ENCODE measurements at places on chromosomes 13 and 19.
A peak's percentile ranks its signal among the peaks of the same experiment; 100 is the strongest.

DNA sequence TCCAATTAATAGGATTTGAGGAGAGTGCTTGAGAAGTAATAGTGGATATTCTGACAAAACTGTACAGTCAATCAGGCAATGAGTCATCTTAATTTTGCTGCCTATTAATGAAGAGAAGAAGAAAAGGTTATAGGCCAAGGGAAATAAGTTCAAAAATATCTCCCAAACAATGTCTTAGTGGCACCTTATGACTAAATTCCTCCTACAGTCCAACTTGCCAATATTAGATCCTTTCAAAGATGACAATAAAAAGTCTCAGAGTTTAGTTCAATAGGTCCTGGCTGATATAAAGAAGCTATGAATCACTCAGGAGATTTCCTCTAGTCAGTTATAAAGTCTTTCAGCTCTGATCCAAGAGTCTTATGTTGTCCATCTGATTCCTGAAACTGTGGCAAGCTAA is 27.9 kb downstream of the UGGT2 start:
- H3K27me3 ChIP-seq, result no peaks in the 10 kb centered on the region
- peak; percentile 79 for DNase-seq
- H3K27ac ChIP-seq, result peak overlapping the region; percentile 38
- peaks cover 20% of the 10 kb centered on the region for H3K4me1 ChIP-seq

DNA sequence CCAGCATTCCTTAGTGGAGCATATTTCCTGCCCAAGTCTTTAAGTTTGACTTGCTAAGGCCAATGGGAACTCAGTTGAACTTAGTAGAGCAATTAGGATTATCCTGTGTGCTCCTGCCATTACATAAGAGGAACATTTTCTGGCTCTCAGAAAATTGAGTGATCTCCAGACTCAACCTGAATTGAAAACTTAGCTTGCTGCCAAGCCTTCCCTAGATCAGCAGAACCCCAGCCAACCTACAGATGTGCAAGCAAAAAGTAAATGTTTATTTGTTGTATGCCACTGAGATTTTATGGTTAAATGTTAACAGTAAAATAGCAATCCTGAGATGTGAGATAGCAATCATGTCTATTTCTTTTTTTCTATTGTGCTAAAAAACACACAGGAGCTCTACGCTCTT is 350.9 kb downstream of the OLFM4 start:
- no peaks in the 10 kb centered on the region for H3K4me1 ChIP-seq
- no peak overlapping the region for H3K27ac ChIP-seq
- H3K4me3 ChIP-seq, result no peak overlapping the region
- no peak for DNase-seq

- H3K27ac ChIP-seq, result peak overlapping the region; percentile 95
- DNase-seq, result peak; percentile 95
- H3K27me3 ChIP-seq, result no peaks in the 10 kb centered on the region
- H3K4me1 ChIP-seq, result peaks cover 16% of the 10 kb centered on the region
Measured at GRCh38 chr19:46288896-46289588, 7.8 kb upstream of the HIF3A start.

DNA sequence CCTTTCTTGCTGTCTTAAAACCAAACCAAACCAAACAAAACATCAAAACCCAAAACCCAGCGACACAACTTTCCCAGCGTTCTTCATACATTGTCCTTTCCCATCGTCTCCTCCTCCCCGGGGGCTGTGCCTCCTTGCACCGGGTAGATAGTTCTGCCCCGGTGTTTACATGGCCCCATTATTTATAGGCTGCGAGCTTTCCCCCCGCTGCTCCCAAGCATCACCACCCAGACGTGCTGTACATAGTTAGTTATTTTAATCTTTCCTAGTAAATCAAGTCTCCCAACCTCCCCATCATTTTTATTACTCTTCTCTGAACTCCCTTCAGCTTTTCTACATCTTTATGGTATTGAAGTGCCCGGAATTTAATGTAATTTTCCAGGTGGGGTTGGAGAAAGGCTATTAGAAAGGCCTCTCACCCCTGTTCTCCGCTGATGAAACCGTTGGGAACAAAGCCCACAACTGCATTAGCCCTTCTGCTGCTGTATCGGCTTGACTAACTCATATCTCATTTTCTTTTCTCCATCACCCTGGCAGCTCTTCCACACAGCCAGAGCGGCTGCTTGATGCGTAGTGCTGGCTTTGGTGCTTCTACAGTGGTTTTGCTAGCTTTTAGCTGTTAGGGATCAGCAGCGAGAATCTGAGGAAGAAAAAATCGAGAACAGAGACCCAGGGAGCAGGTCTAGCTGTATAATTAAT is 53.1 kb downstream of the FGF9 start:
- no peaks in the 10 kb centered on the region for H3K27me3 ChIP-seq
- H3K4me3 ChIP-seq, result no peak overlapping the region
- H3K36me3 ChIP-seq, result no peaks in the 10 kb centered on the region
- H3K4me1 ChIP-seq, result no peaks in the 10 kb centered on the region
- H3K27ac ChIP-seq, result no peak overlapping the region

- no peak for DNase-seq
- H3K27ac ChIP-seq, result no peak overlapping the region
- no peaks in the 10 kb centered on the region for H3K27me3 ChIP-seq
Measured at GRCh38 chr13:48507021-48507420, 25.9 kb downstream of the RCBTB2 start.

DNA sequence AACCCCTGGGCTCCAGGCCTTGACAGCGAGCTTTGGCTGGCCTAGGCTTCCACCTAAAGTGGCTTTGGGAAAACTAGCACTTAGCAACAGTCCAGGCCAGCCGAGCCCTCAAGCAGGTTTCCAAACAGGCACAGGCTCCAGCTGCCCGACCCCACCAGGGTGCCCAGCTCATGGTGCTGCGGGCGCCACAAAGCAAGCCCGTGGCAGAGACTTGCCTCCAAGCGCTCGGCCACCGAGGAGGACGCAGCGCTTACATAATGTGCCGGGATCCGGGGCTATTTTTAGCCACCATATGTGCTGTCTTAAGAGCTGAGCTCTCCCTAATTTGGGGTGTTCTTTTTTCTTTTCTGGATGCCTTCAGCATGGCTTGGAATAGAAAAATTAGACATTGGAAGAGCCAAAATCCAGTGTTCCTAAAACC is 56.1 kb upstream of the F7 start:
- no peaks in the 10 kb centered on the region for H3K27me3 ChIP-seq
- H3K27ac ChIP-seq, result no peak overlapping the region
- H3K4me1 ChIP-seq, result no peaks in the 10 kb centered on the region

GRCh38 chr13:35771898-35772297 is 295.4 kb upstream of the MAB21L1 start:
- H3K4me1 ChIP-seq, result no peaks in the 10 kb centered on the region
- H3K27ac ChIP-seq, result no peak overlapping the region
- no peak overlapping the region for H3K4me3 ChIP-seq
- DNase-seq, result no peak

DNA sequence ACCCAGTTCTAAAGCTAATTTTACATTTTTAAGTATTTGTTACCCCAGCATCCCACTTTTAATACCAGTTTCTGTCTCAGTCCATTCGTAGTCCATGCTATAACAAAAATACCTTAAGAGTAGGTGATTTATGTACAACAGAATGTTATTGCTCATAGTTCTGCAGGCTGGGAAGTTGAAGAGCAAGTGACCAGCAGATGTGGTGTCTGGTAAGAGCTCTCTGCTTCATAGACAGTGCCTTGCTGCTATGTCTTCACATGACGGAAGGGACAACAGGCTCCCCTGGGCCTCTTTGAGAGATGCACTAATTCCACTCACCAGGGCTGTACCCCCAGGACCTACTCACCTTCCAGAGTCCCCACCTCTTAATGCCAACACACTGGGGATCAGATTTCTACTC is 96.6 kb downstream of the COL4A2 start:
- H3K27ac ChIP-seq, result peak overlapping the region; percentile 2
- peaks cover 37% of the 10 kb centered on the region for H3K4me1 ChIP-seq
- no peak for DNase-seq
- H3K4me3 ChIP-seq, result no peak overlapping the region
- peaks cover 1% of the 10 kb centered on the region for H3K36me3 ChIP-seq

DNA sequence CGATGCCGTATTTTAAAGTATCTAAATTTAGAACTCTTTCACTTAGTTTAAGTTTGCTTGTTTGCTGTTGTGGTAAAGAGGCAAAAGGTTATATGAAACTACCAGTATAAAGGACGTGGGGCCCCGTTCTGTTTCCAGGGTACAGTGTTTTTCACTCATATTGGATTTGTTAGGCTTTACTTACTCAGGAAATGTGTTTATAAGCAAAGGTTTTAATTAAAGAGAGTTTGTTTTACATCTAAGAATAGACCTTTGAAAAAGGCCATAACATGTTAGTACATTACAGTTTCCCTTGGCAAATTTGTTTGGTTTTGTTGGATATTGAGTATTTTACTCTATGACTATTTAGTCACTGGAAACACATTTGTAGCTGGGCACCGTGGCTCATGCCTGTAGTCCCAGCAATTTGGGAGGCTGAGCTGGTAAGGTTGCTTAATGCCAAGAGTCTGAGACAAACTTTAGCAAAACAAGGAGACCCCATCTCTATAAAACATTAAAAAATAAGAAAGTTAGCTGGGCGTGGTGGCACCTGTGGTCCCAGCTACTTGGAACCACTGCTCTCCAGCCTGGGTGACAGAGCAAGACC is 7.1 kb downstream of the DGKH start:
- DNase-seq, result no peak
- peaks cover 4% of the 10 kb centered on the region for H3K36me3 ChIP-seq
- H3K27me3 ChIP-seq, result no peaks in the 10 kb centered on the region
- H3K4me3 ChIP-seq, result no peak overlapping the region
- no peak overlapping the region for H3K27ac ChIP-seq

DNA sequence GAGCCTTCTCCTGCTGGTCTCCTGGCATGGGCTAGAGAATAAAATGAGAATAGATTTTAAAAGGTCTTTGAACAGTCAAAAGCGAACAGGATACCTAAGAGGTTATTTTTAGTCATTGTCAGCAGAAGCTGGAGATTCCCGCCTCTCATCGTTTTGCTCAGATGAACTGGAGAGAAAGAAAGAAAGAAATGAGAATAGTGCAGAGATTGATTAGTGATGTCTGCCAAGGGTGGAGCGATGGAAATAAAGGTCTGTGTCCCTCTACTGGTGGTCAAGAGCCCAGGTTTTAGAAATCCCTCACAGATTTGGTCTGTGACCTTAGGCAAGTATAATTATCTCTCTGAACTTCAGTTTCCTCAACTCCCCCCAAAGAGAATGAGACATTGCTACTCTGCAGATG is 5.3 kb downstream of the NCAN start:
- H3K27ac ChIP-seq, result no peak overlapping the region
- DNase-seq, result no peak
- peaks cover 8% of the 10 kb centered on the region for H3K27me3 ChIP-seq
- H3K36me3 ChIP-seq, result no peaks in the 10 kb centered on the region
- no peak overlapping the region for H3K4me3 ChIP-seq
- no peaks in the 10 kb centered on the region for H3K4me1 ChIP-seq

DNA sequence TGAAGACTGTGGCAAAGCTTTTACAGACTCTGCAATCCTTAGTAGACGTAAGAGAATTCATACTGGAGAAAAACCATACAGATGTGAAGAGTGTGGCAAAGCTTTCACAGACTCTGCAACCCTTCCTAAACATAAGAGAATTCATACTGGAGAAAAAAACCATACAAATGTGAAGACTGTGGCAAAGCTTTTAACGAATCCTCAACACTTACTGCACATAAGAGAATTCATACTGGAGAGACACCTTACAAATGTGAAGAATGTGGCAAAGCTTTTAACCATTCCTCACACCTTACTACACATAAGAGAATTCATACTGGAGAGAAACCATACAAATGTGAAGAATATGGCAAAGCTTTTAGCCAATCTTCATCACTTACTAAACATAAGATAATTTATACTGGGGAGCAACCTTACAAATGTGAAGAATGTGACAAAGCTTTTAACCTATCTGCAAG is 50.1 kb upstream of the ZNF98 start:
- DNase-seq, result no peak
- no peak overlapping the region for H3K4me3 ChIP-seq
- no peaks in the 10 kb centered on the region for H3K4me1 ChIP-seq
- no peak overlapping the region for H3K27ac ChIP-seq

DNA sequence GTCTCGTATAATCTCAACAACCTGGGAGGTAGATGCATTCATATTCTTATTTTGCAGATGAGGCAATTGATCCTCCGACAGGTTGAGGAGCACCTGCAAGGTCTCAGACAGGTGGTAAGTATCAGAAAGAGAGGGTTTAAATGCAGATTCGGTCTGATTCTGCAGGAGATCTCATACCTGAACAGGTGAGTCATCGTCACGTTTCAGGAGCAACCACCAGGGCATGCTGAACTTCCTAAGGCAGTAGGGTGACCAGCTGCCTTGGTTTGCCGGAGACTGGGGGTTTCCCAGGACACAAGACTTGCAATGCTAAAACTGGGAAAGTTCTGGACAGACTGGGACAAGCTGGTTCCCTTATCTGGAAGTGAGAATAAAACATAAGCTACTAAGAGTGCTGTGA is 68.8 kb upstream of the TSHZ3 start:
- H3K27me3 ChIP-seq, result no peaks in the 10 kb centered on the region
- no peak overlapping the region for H3K27ac ChIP-seq
- no peak for DNase-seq
- no peaks in the 10 kb centered on the region for H3K36me3 ChIP-seq
- no peaks in the 10 kb centered on the region for H3K4me1 ChIP-seq
- no peak overlapping the region for H3K4me3 ChIP-seq

GRCh38 chr13:69292789-69293425 is 814.7 kb upstream of the ATXN8OS start:
- H3K4me1 ChIP-seq, result no peaks in the 10 kb centered on the region
- no peak overlapping the region for H3K27ac ChIP-seq
- no peak for DNase-seq
- H3K36me3 ChIP-seq, result no peaks in the 10 kb centered on the region

DNA sequence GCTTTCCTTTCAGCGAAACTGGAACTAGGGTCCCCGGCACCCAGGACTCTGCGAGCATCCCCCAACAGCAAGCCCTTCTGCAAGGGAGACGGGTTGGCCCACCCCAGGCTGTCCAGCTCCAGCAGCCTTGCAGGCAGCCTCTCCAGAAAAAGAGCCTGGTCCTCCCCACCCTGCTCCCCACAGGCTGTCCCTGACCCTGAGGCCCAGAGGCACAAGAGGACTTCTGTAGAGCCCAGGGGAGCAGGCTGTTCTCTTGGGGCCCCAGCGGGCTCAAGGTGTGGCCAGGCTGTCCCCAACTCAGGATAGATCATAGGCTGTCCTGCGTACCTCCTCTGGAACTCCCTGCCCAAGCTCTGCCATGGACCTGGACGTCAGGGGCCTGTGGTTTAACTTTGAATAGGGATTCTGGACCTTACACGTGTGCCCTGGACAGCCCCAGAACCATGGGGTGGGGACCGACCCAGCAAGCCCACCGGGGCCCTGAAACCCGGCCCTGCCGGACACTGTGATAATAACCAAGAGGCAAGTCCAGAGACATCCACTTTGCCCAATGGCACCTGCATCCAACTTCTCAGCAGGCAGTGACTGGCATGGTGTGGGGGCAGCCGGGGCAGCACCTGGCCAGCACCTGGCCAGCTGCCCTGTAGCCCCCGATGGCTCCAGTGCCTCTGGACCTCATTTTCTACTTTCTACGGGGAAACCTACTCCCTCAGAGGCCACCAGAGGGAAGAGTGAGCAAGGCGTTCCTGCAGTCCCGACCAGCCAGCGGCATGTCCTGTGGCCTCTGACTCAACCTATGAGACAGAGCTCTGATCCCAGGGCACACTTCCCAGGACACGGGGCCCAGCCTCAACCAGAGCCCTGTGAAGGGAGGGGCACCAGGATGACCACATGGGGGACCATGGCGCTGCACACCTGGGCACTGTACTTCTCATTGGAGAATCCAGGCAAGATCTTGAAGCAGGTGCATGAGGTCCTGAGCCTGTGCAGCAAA is 50.9 kb upstream of the TPM4 start:
- no peaks in the 10 kb centered on the region for H3K27me3 ChIP-seq
- H3K27ac ChIP-seq, result no peak overlapping the region
- H3K4me1 ChIP-seq, result no peaks in the 10 kb centered on the region
- DNase-seq, result peak; percentile 49

- no peak overlapping the region for H3K27ac ChIP-seq
- DNase-seq, result no peak
- no peaks in the 10 kb centered on the region for H3K4me1 ChIP-seq
- H3K36me3 ChIP-seq, result no peaks in the 10 kb centered on the region
- H3K4me3 ChIP-seq, result no peak overlapping the region
Measured at GRCh38 chr13:93956426-93956825, 523.1 kb downstream of the DCT start.

All from endothelial cell of umbilical vein (primary cell).